A673 (cell line): ENCODE measurements at places on chromosomes 6 and 20. TPM values are rescaled to one million over a fixed set of nuclear protein-coding genes. Genes with fewer than 3 reads are reported as not detected.

ID4 gene
- 29.3 and 30.5 TPM in 2 replicates for total RNA-seq

PPP1R18 gene
- 49.3 and 50.3 TPM in 2 replicates for total RNA-seq

GSTA5 gene
- not detected in 2 replicates for total RNA-seq

CDKN1A gene
- 30.4 and 33.6 TPM in 2 replicates for total RNA-seq

SLC2A10 gene
- 0.37 TPM in 1 of 2 replicates, not detected in the other for total RNA-seq

SLC22A3 gene
- not detected in 2 replicates for total RNA-seq

LRRN4 gene
- total RNA-seq: 0.15 TPM in 1 of 2 replicates, not detected in the other

HLA-DQB1 gene
- not detected in 2 replicates for total RNA-seq

KHDRBS2 gene
- total RNA-seq: not detected in 2 replicates

- no peaks in the 10 kb centered on the region for H3K36me3 ChIP-seq
- no peak for DNase-seq
- H3K4me1 ChIP-seq: no peaks in the 10 kb centered on the region
- H3K27ac ChIP-seq: no peak overlapping the region
Measured at GRCh38 chr20:62235001-62235776, 3.1 kb upstream of the OSBPL2 start.

GRCh38 chr6:53845280-53846195 is 50.7 kb downstream of the LRRC1 start:
- H3K36me3 ChIP-seq: no peaks in the 10 kb centered on the region
- H3K27me3 ChIP-seq: no peaks in the 10 kb centered on the region
- no peak for DNase-seq
- no peaks in the 10 kb centered on the region for H3K4me1 ChIP-seq

DNA sequence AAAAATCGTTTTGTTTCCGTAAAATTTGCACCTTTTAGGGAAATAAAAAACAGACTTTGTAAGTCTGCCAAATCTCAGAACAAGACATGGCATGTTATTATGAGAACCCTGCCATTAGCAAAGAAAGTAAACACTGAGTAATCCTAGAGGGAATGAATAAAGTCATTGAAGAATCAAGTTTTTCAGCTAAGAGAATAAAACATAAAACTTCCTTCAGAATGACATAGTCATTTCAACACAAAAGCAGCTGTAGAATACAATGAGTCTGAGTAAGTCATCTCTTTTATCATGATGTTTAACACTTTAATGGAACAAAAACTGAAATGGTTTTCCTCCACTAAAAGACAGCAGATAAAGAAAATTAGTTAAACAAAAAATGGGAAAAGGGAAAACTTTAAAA is 10.3 kb upstream of the DST start:
- H3K27me3 ChIP-seq: no peaks in the 10 kb centered on the region
- no peak overlapping the region for H3K27ac ChIP-seq
- peak; percentile 33 for DNase-seq
- no peak overlapping the region for H3K4me3 ChIP-seq
- H3K4me1 ChIP-seq: peaks cover 50% of the 10 kb centered on the region

GRCh38 chr6:107560657-107561056 is 70.7 kb downstream of the SOBP start:
- H3K4me1 ChIP-seq: peaks cover 4% of the 10 kb centered on the region
- DNase-seq: no peak
- no peak overlapping the region for H3K4me3 ChIP-seq
- H3K27me3 ChIP-seq: no peaks in the 10 kb centered on the region
- H3K36me3 ChIP-seq: no peaks in the 10 kb centered on the region
- H3K27ac ChIP-seq: no peak overlapping the region

DNA sequence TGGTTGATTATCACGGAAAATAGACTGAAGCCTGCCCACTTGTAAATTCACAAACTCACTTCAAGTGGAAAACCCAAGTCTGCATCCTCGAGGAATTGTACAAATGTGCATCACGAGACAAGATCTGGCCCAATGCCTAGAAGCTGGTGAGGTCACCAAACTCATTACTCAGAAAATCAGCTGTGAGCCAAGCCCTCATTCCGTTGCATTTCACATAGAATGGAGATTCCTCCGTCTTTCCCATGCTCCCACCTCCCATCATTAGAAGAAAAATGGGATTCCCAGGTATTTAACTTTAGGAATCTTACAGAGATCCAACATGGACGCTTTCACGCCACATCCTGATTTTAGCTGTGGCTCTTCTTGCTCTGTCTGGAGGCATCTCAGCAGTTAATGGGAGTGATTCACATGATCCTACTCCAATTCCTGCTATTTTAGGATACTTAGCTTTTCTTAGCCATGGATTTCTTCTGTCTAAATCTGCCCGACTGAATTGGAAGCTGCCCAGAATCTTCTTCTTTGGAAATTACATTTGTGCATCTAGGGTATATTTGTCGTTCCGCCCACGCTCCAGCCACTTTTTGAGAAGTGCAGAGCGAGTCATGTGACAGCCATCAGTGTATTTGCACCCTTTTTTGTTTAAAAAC is 68.7 kb upstream of the STMND1 start:
- peak; percentile 83 for DNase-seq
- no peaks in the 10 kb centered on the region for H3K27me3 ChIP-seq

DNA sequence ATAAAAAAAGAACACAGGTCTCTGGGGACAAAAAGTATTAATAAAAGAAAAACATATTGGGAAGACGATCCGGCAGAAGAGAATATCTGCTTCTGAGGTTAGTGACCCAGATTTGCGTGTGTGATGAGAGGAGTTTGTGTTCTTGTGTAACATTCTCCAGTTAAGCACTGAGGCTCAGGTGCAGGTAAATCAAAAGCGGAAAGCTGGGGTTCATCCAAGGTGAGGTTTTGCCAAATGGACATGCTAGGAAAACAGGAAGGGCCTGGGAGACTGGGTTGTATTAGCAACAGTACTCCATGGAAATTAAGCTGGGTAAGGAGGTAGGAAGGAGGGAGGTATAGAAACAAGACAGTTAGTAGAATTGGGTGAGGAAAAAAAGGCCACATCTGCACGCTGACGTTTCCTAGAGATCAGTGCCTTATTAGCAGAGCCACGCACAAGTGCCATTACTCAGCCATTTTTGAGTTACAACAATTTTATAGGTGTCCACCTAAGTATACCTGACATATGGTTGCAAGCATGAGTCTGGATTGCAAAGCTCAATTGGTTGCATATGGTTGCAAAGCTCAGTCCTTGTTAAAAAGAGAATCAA is 139.6 kb downstream of the ZMYND8 start:
- no peaks in the 10 kb centered on the region for H3K4me1 ChIP-seq
- no peak for DNase-seq
- no peak overlapping the region for H3K27ac ChIP-seq
- no peaks in the 10 kb centered on the region for H3K27me3 ChIP-seq
- peaks cover 25% of the 10 kb centered on the region for H3K36me3 ChIP-seq
- no peak overlapping the region for H3K4me3 ChIP-seq

GRCh38 chr20:49713753-49714712 is at the start of gene B4GALT5:
Gene B4GALT5, minus strand, starts transcription at chr20:49713878. Its CDS starts 188 bp downstream, at chr20:49713690.
- DNase-seq: peak; percentile 93
- peaks cover 18% of the 10 kb centered on the region for H3K4me1 ChIP-seq
- H3K4me3 ChIP-seq: peak within 1 kb of the TSS; percentile 92
- H3K27me3 ChIP-seq: no peaks in the 10 kb centered on the region

- H3K4me3 ChIP-seq: peak overlapping the region; percentile 7
- H3K27me3 ChIP-seq: no peaks in the 10 kb centered on the region
- H3K36me3 ChIP-seq: no peaks in the 10 kb centered on the region
- H3K27ac ChIP-seq: no peak overlapping the region
Measured at GRCh38 chr6:49531774-49532569, 18.5 kb upstream of the C6orf141 start.

DNA sequence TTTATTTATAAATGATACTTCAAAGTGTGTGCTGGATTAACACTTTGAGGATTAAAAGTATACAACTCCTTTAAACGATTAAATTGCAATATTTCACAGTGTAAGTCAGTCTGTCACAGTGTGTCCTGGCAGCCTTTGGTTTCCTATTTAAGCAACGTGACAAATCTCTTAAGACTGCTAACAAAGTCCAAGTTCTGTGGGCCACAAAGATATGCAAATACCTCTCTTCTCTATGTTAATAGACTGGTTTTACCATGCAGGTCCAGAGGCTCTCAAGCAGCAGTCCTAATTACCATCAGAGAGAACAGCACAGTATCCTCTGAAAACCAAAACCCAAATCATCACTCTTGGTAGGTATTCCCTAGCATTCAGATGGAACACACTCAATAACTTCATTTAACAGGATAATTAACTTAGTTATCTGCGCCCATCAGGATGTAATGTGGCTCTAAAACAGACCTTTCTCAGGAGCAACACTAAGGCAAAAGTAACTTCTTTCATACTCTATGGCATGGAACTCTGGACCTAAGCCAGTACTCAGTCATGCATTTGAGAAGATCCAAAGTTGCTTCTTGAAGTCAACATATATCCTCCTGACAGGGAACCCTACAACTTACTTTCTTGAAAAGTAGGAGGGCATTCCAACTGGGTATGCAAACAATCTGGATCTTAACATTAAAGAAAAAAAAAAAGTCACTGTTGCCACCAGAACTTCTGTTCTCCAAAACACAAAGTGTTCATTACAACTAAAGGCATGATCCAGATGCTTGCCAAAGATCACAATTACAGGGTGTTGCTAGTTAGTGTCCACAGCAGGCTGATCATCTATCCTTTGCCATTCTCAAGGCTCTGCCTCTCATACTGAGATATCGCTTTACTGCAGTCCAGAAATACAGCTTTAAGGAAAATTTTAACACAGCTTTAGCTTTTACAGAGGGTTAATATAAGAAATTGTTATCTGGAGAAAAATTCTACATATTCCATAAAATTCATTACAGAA is 53.2 kb downstream of the MAN1A1 start:
- H3K36me3 ChIP-seq: no peaks in the 10 kb centered on the region
- H3K27ac ChIP-seq: no peak overlapping the region
- H3K27me3 ChIP-seq: no peaks in the 10 kb centered on the region
- DNase-seq: no peak

DNA sequence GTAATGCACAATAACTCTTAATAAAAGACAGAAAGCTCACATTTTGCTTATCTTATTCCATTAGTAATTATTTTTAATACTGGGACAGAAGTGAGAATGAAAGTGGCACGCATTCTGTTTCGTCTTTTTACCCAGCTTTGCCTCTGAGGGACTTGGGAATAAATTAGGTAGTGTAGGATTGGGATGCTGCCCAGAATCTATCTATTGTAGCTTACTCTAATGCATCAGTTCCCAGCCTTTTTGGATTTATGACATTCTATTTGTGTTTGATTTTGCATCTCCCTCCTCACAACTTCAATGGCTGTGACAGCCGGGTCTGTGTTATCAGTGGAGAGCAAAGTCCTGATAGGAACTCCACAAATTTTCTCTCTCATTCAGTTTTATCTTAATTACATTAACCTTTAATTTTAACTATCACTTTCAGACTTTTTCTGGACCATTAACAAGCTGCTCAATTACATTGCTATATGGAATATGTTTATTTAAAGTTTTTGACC is 62.9 kb upstream of the TULP4 start:
- H3K4me1 ChIP-seq: peaks cover 6% of the 10 kb centered on the region
- no peak for DNase-seq
- no peaks in the 10 kb centered on the region for H3K27me3 ChIP-seq
- no peaks in the 10 kb centered on the region for H3K36me3 ChIP-seq
- H3K27ac ChIP-seq: no peak overlapping the region
